ENCODE measurements at places on chromosomes 12 and 14.

- no peak for DNase-seq
Measured at GRCh38 chr14:67444395-67444794, 32.4 kb upstream of the PLEK2 start.

- DNase-seq = no peak
Measured at GRCh38 chr12:49051373-49051764, 9.2 kb downstream of the KMT2D start.

- DNase-seq = no peak
Measured at GRCh38 chr12:11545484-11546330, 103.8 kb upstream of the ETV6 start.

DNA sequence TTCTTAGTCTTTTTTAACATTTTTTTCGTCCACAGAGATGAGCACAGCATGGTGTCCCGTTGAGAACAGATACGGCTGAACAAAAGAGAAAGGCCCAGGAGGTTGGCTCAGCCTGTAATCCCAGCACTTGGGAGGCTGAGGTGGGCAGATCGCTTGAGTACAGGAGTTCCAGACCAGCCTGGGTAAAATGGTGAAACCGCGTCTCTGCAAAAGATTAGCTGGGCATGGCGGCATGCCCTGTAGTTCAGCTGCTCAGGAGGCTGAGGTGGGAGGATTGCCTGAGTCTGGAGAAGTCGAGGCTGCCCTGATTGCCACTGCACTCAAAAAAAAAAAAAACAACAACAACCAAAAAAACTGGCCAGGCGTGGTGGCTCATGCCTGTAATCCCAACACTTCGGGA is 5.9 kb upstream of the EP400 start:
- no peak for DNase-seq
